Nucleus accumbens (tissue), 56 donors: ENCODE measurements at places on chromosomes 2 and 18.

DNA sequence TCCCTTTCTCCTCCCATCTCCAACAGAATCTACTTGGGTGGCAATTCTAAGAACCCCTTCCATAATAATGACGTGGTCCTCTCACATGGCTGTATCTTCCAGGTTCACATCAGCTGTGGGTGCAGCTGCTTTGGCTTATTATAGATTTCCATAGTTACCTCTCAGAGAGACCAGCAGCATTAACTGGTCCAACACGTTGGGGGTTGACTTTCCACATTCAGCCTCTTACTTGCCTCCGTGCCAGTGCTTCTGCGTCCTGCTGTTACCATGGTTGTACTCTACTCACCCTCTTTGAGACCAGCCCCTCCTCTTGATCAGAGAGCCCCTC, 570.7 kb downstream of the PLCL1 start:
- DNase-seq: no peak

- DNase-seq: no peak
Observed at GRCh38 chr2:151619337-151619989, 114.8 kb downstream of the NEB start.

DNA sequence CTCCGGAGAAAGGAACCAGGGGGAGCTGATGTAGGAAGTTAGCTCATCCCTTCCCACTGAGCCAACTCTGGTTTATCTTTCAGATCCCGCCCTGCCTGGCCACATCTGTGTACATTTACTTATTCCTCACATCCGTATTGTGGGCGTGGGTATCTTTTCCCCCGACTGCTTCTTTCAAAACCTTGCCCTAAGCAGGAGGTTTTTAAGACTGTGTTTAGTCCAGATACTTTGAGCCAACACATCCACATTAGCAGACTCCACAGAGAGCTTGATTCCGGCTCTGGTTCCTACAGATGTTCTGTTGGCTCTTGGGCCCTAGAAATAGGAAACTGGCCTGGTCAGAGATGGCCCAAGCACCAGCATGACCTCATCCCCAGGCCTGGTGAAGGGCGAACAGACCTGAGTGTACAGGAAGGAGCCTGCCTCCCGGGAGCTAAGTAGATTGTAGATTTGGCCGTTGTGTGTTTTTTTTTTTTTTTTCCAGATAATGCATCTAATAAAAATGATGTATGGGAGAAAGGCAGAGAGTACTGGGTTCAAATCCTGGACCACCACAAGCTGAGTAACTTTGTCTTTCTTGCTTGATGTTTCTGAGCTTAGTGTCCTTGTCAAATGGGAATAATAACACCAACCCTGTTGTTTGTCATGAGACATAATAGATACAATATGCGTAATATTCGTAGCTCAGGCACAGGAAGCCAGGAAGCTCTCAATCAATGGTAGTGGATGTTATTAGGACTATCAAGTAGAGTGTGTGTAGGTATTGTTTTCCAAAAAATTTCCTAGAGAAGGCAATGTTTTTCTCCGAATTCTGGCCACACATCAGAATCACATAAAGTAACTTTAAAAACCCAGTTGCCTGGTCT, 92.3 kb downstream of the PRKCE start:
- no peak for DNase-seq

DNA sequence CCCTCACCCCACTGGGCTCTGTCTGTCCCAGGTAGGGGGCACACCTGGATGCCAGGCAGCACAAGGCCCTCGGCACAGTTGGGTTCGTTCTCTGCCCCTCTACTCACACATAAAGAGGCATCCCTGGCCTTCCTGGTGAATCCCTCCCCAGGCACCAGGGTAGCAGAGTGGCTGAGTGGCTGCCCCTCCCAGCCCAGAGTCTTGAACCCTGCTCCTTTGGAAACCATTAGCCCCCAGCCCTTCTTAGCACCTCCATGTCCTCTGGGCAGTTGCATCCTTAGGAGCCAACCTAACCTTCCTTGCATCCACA, 2.0 kb downstream of the GPC1 start:
- no peak for DNase-seq

- no peak for DNase-seq
Observed at GRCh38 chr2:67790622-67791021, 272.2 kb downstream of the C1D start.

DNA sequence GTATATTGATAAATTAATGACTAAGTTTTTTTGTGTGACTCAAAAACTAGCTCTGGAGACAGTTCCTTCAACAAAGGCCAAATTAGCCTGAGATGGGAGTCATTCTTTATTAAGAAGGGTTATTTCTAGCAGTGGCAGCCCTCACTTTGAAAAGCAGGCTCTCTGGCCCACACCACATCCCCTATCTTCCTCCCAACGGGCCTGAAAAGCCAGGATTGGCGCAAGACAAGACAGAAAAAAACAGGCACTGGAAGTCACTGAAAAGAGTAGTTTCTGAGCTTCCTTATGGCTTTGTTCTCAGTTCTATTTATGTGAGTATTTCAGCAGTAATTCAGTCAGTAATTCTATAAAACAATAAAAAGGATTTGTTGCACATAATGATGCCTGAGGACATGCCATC, 149.0 kb downstream of the LAMA3 start:
- no peak for DNase-seq

DNA sequence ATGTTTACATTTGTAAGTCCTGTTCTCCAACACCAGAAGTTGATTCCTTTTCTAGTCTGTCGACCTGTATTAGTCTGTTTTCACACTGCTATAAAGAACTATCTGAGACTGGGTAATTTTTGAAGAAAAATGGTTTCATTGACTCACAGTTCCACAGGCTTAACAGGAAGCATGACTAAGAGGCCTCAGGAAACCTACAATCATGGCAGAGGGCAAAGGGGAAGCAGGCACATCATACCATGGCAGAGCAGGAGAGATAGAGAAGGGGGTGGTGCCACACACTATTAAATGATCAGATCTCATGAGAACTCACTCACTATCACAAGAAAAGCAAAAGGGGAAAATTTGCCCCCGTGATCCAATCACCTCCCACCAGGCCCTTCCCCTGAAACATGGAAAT, 112.8 kb upstream of the MAP3K20 start:
- DNase-seq: no peak

DNA sequence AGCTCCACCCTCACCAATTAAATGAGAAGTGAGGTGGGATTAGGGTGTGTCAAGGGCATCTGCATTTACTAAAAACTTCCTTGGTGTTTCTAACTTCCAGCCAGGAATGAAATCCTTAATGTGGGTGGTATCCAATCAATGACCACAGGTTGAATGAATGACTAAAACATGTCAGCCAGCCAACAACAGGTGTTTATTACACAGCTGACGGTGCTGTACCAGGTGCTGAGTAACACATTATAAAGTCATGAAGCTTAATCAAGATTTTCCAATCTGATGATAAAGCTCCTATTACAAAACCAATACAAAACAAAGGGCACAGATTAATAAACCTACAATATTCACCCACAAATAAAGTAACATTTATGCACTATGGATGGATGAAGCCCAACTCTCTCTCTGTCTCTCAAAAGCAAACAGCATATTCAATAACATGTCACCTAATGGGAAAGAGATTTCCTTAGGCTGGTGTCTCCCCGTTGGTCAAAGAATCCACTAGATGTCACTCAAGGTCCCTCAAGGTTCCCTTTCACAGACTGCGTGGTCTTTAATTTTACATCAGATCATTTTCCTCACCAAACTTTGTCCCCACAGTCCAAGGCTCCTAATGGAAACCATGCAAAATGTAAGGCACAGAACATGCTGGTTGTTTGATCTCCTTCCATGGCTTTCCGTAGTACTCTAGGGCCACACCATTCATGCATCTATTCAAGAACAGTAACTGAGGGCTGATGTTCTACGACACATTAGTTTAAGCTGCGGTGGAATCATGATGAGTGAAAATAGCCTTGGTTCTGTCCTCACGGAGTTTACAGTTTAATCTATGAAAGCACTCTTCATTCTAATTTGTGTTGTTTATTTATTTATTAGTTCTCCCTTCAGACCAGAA, 6.4 kb upstream of the PTPN4 start:
- no peak for DNase-seq

DNA sequence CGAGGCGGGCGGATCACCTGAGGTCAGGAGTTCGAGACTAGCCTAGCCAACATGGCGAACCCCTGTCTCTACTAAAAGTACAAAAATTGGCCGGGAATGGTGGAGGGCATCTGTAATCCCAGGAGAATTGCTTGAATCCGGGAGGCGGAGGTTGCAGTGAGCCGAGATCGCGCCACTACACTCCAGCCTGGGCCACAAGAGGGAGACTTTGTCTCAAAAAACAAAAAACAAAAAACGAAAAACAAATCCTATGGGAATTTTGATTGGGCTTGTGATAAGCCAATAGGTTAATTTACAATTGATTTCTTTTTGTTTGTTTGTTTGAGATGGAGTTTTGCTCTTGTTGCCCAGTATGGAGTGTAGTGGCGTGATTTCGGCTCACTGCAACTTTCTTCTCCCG, 24.2 kb upstream of the TOGARAM2 start:
- DNase-seq: no peak

DNA sequence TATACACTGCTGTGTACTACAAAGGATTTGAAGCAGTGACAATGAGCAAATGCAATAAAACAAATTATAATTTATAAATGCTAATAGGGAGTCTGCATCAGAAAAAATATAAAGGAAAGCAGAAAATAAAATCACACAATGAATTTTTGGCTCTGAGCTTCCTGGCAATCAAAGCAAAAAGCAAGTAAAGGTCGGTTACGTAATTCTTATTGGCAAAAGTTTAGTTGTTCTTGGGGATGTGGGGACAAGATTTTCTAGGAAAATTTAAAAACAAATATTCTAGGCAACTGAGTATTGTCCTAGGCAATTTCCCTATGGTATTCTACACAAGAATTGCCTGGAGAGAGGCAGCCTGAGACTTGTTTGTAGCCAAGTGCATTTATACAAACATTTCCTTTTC, 1.8 kb downstream of the ORC2 start:
- no peak for DNase-seq

DNA sequence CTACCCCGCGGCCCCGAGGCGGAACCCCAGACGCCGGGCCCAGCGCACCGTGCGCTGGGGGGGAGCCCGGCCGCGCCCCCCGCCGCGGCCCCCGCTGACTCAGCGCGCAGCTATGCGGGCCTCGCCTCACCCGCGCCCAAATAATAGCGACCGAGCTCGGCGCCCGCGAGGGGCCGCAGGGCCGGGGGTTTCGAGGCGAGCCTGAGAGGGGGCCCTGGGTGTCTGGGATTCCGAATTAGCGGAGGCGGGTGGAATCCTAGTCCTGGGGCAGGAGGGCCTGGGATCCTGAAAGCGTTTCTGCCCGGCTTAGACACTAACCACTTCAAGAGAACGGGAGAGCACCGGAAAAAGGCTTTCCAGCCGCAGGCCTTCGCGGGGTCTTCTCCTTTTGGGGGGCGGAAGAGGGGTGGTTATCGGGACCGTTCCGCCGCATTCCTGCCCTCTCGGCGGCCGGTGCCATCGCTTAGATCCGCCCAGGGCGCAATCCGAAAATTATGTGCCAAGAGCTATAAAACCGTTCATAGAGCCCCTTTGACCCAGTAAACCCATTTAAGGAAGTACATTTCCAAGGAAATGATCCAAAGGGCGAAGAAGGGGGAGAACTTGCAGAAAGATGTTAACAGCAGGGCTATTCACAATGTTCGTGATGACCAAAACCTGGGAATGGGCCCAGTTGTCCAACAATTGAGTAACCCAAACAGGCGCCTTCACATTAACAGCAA, 681 bp upstream of the ROCK2 start:
- DNase-seq: no peak

DNA sequence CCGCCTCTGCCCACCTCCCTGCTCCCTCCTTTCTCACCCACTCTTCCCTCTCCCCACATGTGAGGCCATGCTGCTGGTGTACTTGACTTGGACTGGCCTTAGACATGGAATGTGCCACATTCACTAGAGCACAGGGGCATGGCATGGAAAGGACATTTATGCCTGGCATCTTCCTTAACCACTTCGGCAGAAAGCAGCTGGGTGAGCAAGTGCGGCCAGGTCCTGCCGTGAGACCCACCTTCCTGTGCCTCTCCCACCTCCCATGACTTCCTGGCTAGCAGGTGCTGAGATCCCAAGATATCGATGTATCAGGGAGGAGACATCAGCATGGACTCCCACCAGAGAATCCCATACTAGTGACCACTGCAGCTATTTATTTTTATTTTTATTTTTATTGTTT, 13.0 kb downstream of the GPR55 start:
- no peak for DNase-seq

GRCh38 chr2:8157621-8158430, 524.0 kb upstream of the ID2 start:
- no peak for DNase-seq

DNA sequence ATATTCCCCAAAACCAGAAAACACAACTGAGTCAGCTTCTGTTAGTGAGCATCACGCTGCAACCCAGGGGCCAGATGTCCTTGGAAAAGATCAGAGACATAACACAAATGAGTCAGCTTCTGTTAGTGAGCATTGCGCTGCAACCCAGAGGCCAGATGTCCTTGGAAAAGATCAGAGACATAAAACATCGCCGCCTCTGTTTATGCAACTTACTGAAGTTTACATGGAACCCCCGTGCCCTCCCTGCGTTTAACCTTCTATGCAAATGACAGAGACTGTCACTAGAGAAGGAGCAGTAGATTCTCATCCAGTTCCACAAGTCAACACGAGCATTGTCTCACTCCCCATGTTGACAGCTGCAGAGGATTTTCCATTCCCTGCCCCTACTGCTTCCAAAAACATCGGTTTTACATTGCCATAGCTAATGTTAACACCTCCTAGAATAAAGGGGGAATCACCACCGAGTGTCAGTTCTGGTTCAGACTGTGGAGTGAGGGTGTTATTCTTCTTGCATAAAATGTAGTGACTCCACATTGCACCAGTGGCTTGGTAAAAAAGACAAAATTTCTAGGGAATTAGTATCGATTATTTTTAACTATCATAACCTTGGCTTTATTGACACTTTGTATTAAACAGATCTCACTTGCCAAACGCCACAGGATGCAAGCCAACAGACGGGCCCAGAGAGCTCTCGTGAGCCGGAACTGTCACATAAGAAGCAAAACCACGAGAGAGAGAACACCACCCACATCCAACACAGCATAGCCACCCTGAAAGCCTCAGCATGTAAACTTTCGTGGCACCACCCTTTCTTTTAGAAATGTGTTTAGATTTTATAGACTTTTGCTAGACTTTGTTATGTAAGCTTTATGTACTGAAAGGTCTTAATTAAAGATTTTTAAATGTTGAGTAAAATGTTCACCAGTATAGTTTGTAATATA, 87.7 kb downstream of the SH3YL1 start:
- no peak for DNase-seq
